ENCODE measurements at places on chromosomes 2 and 18. TPM values are rescaled to one million over a fixed set of nuclear protein-coding genes. Genes with fewer than 3 reads are reported as not detected.

The GATA6 gene
- 180 TPM for total RNA-seq

The REEP1 gene
- 20.4 TPM for total RNA-seq

GRCh38 chr2:234690569-234691213 is 193.8 kb upstream of the ARL4C start:
- DNase-seq, result peak; percentile 66

The PLA2R1 gene
- total RNA-seq, result 6.4 TPM

- no peak for DNase-seq
Measured at GRCh38 chr18:3906116-3906750, 456.3 kb downstream of the TGIF1 start.

DNA sequence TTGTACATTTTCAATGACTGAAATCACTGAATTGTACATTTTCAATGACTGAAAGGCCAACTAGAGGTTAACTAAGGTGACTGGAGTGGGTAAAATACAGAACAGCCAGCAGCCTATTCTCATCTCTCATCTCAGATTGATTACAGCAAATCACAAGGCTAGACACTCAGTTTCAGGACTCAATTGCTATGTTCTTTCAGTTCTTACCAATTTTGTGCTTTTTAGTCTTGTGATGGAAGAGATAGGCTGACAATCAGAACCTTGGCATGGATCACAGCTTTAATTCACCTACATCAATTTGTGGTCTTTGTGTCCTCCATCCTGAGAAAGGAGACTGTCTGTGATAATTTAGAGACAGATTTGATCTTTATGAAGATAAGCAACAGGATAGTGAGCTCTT is 124.7 kb downstream of the GULP1 start:
- DNase-seq, result no peak

All from stomach (tissue), 19 donors.